ENCODE measurements at places on chromosomes 7 and 10. TPM values are rescaled to one million over a fixed set of nuclear protein-coding genes. Genes with fewer than 3 reads are reported as not detected.

GRCh38 chr10:50398381-50398780 is 147.1 kb upstream of the ASAH2 start:
- no peak for DNase-seq

GRCh38 chr10:3830946-3831345 is 45.9 kb upstream of the KLF6 start:
- DNase-seq: no peak

- DNase-seq: no peak
Observed at GRCh38 chr10:102444851-102445250, 6.5 kb downstream of the C10orf95 start.

The GIMAP6 gene
- 15.8 TPM for total RNA-seq

The HSPB1 gene
- total RNA-seq: 1,433 TPM

GRCh38 chr7:144884896-144885295 is 49.0 kb upstream of the TPK1 start:
- no peak for DNase-seq

The GRM3 gene
- not detected for total RNA-seq

The SYT15B gene
- total RNA-seq: 1.9 TPM

- DNase-seq: no peak
Observed at GRCh38 chr10:84101042-84101441, 38.3 kb upstream of the GHITM start.

DNA sequence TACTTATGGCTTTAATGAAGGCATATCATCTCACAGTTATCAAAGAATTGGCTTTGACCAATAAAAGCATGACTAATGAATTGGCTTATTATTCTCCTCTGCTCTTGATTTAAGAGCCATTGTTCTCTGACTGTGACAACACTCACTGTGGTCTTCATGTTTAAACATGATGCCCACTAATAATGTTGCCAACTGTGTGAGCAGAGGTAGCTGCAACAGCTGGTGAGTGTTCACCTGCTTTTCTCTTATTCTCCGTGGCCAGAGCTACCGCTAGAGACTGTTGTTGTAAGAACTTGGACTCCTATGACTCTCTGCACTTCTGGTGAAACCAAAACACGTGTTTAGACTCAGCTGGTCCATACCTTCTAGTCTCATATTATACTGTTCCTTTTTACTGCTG is 335.9 kb downstream of the XPNPEP1 start:
- no peak for DNase-seq

GRCh38 chr10:110078317-110078716 is 70.5 kb downstream of the ADD3 start:
- DNase-seq: no peak

DNA sequence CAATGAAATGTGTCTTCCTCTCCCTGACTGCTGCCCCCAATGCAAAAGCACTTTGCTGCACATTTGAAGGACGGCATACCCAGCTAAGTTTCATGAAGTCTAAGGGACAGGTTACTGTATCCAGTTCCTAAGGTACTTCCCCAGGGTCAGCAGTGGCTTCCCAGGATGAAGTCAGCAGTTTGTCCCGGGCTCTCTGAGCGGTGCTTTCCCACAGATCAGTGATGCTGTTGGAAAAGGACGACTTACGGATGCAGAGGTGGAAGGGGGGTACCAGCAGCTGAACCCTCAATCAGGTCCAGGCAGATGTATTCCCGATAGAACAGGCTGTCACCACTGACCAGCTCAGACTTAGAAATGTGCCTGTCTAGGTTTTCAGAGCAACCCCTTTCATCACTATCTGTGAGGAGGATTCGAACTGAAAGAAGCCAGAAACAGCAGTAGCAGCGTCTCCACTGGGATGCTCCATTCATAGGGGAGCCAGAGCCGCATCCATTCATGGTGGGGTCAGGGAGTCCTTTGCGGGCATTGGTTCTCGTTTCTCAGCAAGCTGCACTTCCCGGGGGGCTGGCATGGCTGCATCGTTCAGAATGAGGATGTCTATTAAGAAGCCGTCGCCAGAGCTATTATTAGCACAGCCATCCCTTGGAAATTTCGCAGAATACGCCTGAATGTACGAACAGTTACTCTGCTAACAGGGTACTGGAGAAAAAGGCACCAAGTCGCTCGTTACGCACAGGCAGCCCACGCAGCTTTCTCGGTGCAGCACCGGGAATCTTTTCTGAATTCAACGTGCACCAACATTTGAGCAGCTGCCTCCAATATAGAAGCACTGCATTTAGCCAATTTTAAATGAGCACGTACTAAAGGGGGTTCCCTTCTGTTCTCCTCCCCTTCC is 303.7 kb downstream of the PRPF18 start:
- DNase-seq: no peak

DNA sequence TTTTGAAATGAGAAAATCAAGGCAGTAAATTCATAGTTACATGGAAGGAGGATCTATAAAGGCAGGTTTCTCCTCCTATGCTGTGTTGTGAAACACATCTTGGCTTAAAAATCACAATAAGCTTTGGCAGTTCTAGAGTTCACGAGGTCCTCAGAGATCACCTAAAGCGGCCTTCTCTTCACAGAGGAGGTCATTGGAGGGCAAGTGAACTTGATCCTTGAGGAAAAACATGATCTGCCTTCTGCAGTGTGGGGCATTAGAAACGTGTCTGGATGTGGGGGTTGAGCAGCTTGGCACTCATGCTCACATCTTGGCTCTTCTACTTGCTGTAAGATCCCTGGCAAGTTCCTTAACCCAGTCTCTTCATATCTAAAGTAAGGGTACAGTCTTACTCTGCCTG is 96.1 kb upstream of the BMPER start:
- no peak for DNase-seq

Data from right atrium auricular region (tissue), 2 donors.